A172 (cell line): ENCODE measurements at places on chromosomes 2 and 18. TPM values are rescaled to one million over a fixed set of nuclear protein-coding genes. Genes with fewer than 3 reads are reported as not detected.

- DNase-seq: no peak
Measured at GRCh38 chr18:5890331-5891183, 4.8 kb downstream of the TMEM200C start.

DNA sequence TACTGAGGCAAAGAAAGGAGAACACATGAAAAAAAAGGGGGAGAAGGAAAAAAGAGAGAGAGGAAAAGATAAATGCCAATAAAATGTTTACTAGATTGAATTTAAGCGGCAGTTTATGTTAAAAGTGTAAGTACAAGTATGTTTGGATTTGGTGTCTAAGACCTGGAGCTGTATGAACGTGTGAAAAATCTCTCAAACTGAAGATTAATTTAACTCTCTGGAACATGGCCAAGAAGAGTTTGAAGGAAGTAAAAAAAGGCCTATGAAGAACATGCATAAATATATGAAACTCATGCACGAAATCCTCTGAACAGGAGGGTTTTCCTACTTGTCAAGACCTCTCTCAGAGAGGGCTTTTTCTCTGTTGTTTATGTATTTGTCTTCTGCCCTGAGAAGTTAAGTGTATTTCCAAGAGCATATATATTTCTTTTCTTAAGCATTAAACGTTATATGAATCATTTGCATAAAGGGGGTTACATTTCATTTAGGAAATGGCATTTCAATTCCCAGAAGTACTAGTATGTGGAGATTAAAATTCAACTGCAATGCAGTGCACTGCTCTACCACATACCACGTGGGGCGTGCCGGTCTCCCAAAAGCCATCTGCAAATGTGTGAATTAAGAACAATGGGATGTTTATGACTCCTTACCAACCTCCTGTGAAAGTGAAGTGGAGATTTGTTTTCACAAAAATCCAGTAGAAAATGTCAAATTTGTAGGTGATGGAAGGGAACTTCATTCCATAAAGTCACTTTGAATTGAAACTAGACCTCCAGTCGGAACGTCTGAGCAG lies 281.1 kb upstream of the TRIB2 start:
- no peak for DNase-seq

DNA sequence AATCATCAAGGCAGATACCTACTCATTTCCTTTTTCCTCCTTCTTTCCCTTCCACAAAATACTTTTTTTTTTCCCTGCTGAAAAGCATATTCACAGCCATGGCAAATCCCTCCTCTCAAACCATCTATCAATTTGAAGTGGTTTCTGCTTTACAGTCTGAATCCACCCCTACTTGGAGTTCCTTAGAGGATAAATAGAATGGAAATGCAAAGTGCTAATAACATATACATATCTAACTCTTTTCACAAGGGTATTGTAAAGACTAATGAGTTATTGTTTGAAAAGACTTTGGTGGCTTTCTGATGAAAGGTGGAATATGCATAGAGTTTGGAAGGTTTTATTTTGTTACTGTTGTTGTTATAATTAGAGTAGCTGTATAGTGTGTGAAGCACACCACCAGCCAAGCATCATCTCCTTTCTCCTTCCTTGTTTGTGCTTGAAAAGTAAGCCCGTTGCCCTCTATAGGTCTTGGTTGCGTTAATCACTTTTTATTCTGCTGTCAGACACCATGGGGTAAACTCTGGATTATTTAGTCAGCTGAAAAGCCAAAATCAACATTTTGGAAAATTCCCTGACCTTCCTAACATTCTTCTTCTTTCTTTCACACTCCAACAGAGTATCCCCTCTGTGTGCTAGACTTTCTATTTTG lies 2126.9 kb upstream of the CELF4 start:
- no peak for DNase-seq

- DNase-seq: no peak
Measured at GRCh38 chr2:24576617-24577016, 85.6 kb downstream of the NCOA1 start.

- DNase-seq: peak; percentile 90
Measured at GRCh38 chr2:20674974-20675679, 8.2 kb downstream of the GDF7 start.

DNA sequence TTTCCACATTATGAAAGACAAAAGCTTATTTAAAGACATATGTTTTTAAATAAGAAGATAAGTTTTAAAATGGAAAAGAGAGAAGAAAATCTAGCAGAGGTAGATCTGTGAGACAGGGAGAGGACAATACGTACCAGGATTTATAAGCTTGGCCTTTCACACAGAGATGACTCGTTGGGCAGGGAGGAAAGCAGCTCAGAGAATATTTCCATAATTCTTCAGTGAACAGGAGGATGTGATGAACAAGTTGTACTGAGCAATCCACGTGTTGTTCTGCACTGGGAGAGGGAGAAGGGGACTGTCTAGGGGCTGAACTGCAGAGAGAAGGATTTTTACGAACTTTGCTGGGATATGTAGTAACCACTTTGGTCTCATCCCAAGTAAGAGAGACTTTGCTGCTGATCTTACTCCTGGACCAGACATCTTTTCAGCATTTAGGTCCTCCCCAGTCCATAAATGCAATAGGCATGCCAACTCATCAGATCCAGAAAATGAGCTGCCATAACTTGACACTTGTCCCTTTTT lies 162.5 kb upstream of the SETBP1 start:
- DNase-seq: no peak

GRCh38 chr2:156333274-156333950 lies 891 bp upstream of the NR4A2 start:
- no peak for DNase-seq

DNA sequence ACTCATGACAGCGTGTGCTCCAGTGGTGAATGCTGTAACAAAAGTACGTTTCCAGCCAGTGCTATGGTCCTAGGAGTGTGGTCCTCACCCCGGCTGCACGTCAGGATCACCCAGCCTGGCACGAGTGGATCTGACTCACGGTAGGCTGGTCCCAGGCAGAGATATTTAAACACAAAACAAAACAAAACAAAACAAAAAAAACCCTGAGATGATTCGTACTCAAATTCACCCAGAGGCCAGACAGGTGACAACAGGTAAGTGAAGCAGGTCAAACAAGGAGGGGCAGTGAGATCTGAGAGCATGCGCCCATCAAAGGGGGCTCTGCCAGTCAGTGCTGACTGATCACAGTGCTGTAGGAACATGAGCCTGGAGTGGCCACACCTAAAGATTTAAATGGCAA lies 43.2 kb downstream of the C2orf76 start:
- no peak for DNase-seq

- no peak for DNase-seq
Measured at GRCh38 chr18:42052122-42052708, 97.2 kb downstream of the PIK3C3 start.

DNA sequence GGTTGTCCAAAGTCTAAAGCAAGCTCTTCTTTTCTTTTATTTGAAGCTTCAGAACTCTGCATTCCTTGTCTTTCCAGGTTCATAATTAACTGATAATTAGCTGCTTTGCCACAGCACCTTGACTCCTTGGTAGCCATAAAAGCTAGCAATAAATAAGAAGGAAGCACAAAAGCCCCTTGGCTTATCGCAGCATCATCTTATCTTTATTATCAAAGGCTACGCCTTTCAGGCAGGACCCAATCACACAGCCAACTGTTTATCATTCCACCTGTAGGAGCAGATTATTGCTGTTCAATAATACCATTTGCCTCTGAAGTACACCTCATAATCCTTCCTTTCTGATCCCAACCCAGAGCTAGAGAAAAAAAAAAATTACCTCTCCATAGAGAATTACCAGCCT lies 489.2 kb downstream of the SATB2 start:
- DNase-seq: no peak

- DNase-seq: no peak
Measured at GRCh38 chr18:79819968-79820351, 22.2 kb downstream of the KCNG2 start.

GRCh38 chr2:169011698-169012097 lies 19.4 kb downstream of the ABCB11 start:
- no peak for DNase-seq

- DNase-seq: no peak
Measured at GRCh38 chr2:109597283-109597682, 16.5 kb downstream of the SEPTIN10 start.

DNA sequence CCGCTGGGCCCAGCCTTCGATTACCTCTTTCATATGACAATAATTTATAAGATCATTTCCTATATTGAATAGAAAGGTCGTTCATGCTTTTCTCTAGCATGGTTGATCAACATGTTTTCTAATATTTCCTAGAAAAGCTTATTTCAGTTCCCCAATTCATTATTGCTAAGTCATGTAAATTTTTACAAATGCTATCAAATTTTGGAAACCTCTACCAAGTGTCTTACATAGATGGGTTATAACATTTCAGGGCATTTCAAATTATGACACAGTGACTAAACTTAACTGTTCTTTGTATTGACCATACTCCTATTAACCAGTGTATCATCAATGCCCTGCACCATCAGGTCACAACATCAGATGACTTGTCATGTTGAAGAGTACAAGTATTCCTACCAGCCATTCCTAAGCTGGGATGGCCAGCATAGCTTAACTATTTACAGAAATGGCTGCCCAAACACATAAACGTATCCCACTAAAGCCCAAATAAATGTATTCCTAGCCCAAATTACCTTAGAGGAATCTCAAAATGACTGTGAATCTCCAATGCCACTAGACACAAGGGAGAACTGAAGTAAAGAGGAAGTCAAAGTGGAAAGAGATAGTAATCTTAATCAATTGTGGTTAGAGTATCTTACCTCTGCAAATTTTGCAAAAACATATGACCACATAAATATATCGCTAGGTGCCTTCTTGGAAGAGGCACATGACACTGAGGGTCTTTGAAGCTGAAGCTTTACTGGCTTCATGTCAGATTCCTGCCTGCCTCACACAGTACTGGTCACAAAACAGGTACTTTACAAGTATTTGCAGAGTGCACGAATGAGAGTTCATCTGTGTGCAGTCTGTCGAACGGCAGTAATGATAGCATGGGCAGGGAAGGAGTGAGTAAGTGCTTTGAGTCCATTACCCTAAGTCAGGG lies 87.3 kb upstream of the TLK1 start:
- DNase-seq: no peak

GRCh38 chr2:72150157-72150860 lies 2.6 kb upstream of the CYP26B1 start:
- peak; percentile 73 for DNase-seq

- no peak for DNase-seq
Measured at GRCh38 chr2:217588266-217588665, 414.5 kb downstream of the TNS1 start.

DNA sequence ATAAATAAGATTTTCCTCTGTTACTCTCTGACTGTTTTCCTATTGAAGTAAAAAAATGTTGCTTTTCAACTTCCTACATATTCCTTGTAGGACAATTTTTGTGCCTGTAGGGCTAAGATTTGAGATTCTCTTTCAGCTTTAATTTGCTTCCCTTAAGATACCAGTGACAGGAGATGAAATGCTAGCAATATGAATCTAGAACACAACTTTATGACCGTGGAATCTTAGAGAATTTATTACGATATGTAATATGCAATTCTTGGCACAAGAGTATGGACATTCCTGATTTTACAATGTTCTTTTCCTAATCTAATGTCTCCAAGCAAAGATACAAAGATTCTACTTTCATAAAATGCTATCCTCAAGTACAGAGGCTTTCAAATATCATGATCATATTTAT lies 180.9 kb downstream of the KCNE4 start:
- no peak for DNase-seq

DNA sequence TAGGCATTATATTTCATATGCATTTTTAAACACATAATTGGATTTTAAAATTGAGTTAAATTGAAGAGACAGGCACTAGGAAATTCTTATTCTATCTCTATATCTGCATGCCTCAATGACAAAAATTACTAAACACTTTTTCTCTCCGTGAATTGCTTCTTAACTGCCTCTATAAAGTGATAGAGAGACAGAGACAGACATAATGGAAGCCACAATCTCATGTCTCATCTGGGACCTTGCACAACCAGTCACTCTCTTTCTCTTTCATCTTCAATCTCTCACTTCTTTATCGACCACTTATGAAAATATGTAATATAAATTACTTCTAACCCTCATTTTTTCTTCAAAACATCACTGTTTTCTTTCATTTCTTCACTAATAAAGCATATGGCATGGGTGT lies 238.9 kb upstream of the ZNF804A start:
- DNase-seq: no peak

DNA sequence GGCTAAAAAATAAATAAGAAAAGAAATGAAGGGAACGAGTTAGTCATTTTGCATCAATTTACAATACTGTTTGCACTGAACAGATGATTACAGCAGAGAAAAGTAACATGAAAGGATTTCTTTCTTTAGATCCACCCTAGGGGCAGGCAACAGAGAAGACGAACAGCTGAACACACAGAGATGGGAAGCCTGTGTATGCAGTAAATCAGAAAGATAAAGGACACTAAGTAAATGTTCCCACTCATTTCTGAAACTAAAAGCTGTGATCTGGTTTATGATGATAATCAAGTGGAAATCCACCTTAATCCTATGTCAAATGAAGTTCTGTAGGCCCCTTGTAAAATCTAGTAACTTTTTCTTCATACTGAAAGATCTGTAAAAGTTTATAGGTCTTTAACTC lies 54.2 kb downstream of the AKAIN1 start:
- DNase-seq: no peak

DNA sequence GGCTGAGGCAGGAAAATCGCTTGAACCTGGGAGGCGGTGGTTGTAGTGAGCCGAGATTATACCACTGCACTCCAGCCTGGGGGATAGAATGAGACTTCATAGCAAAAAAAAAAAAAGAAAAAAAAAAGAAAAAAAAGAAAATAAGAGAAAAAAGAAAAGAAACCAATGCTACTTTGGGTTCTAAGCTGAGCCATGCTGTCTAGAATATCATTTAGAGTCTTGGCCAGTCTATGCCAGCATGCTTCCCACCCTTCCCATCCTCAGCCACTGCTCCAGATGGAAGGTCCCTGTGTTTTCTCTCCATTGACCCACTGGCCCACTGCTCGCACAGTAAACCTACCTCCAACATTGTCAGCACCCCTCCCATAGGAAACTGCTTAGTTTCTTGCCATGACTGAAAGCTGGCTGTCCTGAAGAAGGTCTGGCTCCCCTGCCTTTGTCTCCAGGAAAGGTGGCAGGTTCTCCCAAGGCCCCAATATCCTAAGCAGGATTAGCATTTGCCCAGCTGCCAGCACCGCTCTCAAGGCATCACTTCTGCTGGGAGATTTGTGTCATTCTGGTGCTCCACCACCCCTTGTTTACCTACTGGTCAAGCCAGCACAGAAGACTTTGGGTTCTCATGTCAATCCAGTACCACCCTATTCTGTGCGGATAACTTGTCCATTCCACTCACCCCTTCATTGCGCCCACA lies 47.3 kb upstream of the PAPOLG start:
- DNase-seq: no peak

LBH gene
- total RNA-seq: 87.4 and 182 TPM in 2 replicates

FZD7 gene
- total RNA-seq: 8.6 and 10.8 TPM in 2 replicates

ALK gene
- total RNA-seq: 0.07 and 0.26 TPM in 2 replicates

HNRNPA3 gene
- 37.8 and 41.3 TPM in 2 replicates for total RNA-seq

SFT2D3 gene
- total RNA-seq: 9.0 and 11.3 TPM in 2 replicates

SANBR gene
- total RNA-seq: 22.8 and 26.7 TPM in 2 replicates

FER1L5 gene
- total RNA-seq: 0.10 and 0.22 TPM in 2 replicates

MC5R gene
- total RNA-seq: 6.7 and 7.5 TPM in 2 replicates

WIPF1 gene
- total RNA-seq: 8.1 and 8.6 TPM in 2 replicates

TMEM178A gene
- not detected in 2 replicates for total RNA-seq
